ENCODE measurements at places on chromosomes 12 and 14. TPM values are rescaled to one million over a fixed set of nuclear protein-coding genes. Genes with fewer than 3 reads are reported as not detected.

- peaks cover 32% of the 10 kb centered on the region for H3K36me3 ChIP-seq
- H3K27ac ChIP-seq, result peak overlapping the region; percentile 96
- H3K4me1 ChIP-seq, result peaks cover 94% of the 10 kb centered on the region
- no peaks in the 10 kb centered on the region for H3K27me3 ChIP-seq
- peak overlapping the region; percentile 89 for H3K4me3 ChIP-seq
- no peak for DNase-seq
Measured at GRCh38 chr14:91398707-91399106, 18.9 kb downstream of the CCDC88C start.

DNA sequence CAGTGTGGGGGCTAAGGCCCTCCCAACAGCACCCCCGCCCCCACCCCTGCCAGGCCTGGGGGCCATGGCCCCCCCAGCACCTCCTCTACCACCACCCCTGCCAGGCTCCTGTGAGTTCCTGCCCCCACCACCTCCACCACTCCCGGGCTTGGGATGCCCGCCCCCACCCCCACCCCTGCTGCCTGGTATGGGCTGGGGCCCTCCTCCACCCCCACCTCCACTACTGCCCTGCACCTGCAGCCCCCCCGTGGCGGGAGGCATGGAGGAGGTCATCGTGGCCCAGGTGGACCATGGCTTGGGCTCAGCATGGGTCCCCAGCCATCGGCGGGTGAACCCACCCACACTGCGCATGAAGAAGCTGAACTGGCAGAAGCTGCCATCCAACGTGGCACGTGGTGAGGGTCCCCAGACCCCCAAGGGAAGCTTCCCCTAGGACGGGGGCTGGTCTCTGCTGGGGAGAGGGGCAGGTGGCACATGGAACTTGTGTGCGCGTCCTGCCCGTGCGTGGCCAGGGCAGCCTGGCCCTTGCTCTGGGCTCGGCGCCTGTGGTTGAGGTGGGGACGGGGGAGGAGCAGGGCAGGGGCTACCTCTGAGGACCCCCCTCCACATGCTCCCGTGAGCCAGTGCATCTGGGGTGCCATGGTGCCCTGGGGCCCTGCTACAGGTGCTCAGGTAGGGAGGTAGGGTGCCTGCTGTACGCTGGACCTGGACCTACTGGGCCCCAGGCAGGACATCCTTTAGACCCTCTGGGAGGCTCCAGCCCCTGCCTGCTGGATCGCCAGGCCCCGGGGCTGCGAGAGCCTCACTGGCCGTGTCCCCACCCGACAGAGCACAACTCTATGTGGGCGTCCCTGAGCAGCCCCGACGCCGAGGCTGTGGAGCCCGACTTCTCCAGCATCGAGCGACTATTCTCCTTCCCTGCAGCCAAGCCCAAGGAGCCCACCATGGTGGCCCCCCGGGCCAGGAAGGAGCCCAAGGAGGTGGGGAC lies 16.1 kb upstream of the ADSS1 start:
- H3K4me3 ChIP-seq, result no peak overlapping the region
- H3K27ac ChIP-seq, result no peak overlapping the region
- H3K36me3 ChIP-seq, result peaks cover 14% of the 10 kb centered on the region
- DNase-seq, result no peak
- H3K4me1 ChIP-seq, result peaks cover 2% of the 10 kb centered on the region

The STAC3 gene
- total RNA-seq, result 2.5 TPM

- peaks cover 2% of the 10 kb centered on the region for H3K27me3 ChIP-seq
- H3K4me3 ChIP-seq, result peak within 1 kb of the TSS; percentile 79
- peaks cover 38% of the 10 kb centered on the region for H3K4me1 ChIP-seq
Measured at GRCh38 chr14:68979021-68979721, at the start of gene ACTN1. Gene ACTN1, minus strand, starts transcription at chr14:68979302. Its CDS starts 246 bp downstream, at chr14:68979056.

- H3K4me1 ChIP-seq, result peaks cover 90% of the 10 kb centered on the region
- DNase-seq, result no peak
- H3K27me3 ChIP-seq, result no peaks in the 10 kb centered on the region
- peaks cover 96% of the 10 kb centered on the region for H3K36me3 ChIP-seq
Measured at GRCh38 chr12:46246021-46246700, 22.7 kb downstream of the SLC38A1 start.

DNA sequence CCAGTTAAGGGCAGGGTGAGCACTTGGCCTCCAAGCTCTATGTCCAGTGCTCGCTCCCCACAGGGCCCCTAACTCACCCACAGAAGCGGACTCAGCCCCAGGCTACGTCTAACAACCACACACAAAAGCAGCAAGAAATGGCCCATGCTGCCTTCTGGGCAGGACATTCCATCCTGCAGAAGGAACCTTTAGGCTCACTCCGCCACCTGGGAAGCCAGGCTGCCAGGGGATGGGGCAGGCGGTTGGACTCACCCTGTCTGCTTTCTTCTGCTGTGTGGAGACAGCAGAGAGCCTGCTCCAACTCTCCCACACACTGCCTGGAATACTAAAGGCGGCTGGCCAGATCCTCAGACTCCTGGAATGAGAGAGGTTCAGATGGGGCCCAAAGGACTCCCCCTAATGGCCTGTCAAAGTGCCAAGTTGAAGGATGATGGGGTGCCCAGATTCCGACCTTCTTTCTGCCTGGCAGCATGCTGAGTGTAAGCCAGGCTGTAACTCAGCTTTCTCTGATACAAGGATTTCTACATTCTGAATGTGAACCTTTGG lies 27.7 kb upstream of the BLTP3B start:
- no peak for DNase-seq
- no peaks in the 10 kb centered on the region for H3K27me3 ChIP-seq
- no peak overlapping the region for H3K27ac ChIP-seq
- H3K36me3 ChIP-seq, result peaks cover 7% of the 10 kb centered on the region
- H3K4me1 ChIP-seq, result no peaks in the 10 kb centered on the region

DNA sequence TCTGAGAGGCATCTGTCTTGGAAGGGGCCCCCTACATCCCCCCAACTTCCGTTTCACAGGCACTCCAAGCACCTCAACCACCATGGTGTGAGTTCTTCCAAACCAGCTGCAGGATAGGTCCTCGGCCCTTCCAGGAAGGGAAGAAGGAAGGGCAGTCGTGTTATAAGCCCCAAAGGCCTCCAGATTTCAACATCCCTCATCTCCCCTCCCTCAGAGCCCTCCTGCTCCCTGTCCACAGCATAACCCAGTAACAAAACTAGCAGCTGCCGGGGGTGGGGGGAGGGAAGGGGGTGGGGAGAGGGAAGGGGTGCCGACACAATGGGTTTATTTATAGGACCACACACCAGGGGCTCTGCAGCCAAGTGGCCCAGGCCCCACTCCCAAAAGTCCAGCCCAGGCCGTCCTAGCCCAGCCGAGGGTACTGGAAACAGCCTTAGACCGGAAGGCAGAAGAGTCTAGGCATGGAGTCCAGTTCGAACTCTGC lies 18.3 kb downstream of the NCKAP5L start:
- DNase-seq, result no peak
- no peaks in the 10 kb centered on the region for H3K27me3 ChIP-seq
- peaks cover 3% of the 10 kb centered on the region for H3K4me1 ChIP-seq
- H3K4me3 ChIP-seq, result no peak overlapping the region
- no peak overlapping the region for H3K27ac ChIP-seq

The GPD1 gene
- total RNA-seq, result 0.25 TPM

The CCDC196 gene
- total RNA-seq, result not detected

DNA sequence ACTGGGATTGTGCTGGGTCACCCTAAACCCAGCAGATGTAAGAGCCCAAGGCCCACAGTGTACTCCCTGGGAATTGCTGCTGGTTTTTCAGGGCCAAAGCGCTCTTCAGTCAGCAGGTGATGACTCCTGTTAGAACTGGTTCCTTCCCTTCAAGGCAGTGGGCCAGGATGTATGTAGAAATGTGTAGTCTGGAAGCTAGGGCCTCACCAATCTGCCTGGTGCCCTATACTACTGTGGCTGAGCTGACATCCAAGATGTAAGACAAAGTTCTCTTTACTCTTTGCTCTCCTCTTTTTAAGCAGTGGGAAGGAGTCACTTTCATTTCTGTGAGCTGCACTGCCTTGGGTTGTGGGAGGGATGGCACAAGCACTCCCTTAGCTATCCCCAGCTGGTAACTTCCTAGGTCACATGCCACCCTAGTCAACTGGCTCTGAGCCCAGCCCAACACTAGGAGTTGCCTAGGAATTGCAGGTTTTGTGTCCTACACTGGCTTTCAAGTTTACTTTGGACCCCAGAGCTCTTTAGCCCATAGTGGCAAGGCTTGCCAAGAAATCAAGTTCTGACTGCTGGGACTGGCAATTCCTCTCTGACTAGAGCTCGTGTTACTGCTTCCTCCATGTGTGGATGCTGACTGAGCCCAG lies 249.2 kb downstream of the C12orf50 start:
- no peaks in the 10 kb centered on the region for H3K4me1 ChIP-seq
- no peak for DNase-seq
- H3K4me3 ChIP-seq, result no peak overlapping the region
- no peaks in the 10 kb centered on the region for H3K27me3 ChIP-seq
- H3K27ac ChIP-seq, result no peak overlapping the region

DNA sequence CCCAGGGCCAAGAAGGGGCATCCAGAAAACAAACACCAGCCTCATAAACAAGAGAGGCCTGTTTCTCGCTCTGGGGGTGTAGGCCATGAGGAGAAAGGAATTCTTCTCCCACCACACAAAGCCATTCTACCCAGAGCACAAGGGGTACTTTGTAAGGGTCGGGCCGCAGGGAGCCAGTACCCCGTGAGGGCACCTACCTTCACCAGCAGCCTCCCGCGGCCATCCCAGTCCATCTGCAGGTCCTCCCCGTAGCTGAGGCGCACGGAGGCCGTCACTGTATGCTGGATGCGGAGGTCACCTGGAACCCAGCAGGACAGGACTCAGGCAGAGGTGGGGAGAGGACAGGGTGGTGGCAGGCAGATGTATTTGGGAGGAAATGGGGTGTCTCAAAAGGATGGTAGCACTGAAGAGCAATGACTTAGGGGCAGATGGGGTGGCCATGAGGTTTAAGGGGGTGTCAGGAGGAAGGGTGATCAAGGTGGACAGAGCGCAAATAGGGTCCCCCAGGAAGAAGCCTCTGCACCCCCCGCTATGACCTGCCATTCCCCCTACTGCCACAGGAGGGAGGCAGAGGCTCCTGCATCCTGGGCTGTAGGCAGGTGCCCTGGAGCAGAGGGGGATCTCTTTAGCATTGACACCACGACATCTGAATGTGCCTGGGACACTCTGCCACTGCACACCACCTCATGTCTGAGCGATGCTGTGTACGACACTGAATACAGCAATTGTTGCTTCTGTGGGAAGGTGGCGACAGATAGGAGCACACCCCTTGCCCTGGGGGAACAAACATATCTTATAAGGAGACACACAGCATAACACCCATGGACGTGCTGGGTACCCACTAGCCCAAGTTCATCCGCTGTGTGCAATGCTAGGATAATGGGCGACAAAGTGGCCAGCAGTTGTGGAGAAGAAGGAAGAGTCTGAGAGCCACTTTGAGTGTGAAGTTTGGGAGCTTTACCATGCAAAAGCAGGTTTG lies 61.4 kb downstream of the VWF start:
- peaks cover 4% of the 10 kb centered on the region for H3K27me3 ChIP-seq
- no peaks in the 10 kb centered on the region for H3K36me3 ChIP-seq
- H3K4me3 ChIP-seq, result no peak overlapping the region
- peak; percentile 75 for DNase-seq

The MIPOL1 gene
- total RNA-seq, result not detected

DNA sequence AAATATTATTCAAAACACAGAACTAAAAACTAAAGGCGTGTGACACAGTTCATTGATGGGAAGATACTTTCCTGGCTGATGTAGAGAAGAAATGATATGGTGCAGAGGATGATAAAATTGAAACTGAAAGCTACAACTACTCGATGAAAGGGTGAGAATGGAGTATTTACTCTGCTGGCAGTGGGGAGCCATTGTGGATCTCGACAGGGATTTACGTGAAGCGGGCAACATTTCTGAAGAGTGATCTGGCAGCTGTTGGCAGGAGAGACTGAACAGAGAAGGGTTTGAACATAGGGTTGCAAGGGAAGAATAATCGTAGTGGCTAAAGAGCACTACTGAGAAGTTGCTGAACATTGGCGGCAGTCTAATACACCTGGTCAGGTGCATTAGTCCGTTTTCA lies 464.9 kb downstream of the PDZRN4 start:
- no peaks in the 10 kb centered on the region for H3K4me1 ChIP-seq
- H3K4me3 ChIP-seq, result no peak overlapping the region
- H3K27ac ChIP-seq, result no peak overlapping the region
- DNase-seq, result no peak

- peaks cover 6% of the 10 kb centered on the region for H3K27me3 ChIP-seq
- H3K4me3 ChIP-seq, result peak overlapping the region; percentile 74
- peaks cover 8% of the 10 kb centered on the region for H3K4me1 ChIP-seq
- peak; percentile 76 for DNase-seq
- H3K27ac ChIP-seq, result no peak overlapping the region
Measured at GRCh38 chr12:56078931-56079722, 838 bp upstream of the ERBB3 start.

GRCh38 chr12:9795945-9796344 lies 31.3 kb upstream of the KLRF1 start:
- H3K4me1 ChIP-seq, result peaks cover 62% of the 10 kb centered on the region
- H3K27me3 ChIP-seq, result no peaks in the 10 kb centered on the region
- DNase-seq, result no peak
- H3K4me3 ChIP-seq, result peak overlapping the region; percentile 72
- peaks cover under 1% of the 10 kb centered on the region for H3K36me3 ChIP-seq

DNA sequence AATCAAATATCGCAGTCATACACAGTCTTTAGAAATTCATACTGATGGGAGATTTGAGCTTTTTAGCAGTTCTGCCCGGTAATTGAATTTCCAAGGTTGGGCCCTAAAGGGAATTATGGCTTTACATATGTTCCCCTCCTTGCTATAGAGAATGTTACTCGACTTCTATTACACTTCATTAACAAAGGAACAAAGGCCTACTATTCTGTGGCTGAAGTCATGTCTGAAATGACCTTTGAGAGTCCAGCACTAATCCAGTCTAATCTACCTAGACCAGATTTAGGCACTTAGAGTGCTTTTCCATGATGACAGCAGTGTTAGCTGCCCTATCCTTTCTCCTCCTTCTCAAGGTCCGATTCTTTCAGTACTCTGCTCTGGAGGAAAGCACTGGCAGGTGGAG lies 305.3 kb downstream of the MED13L start:
- no peak for DNase-seq
- peaks cover 32% of the 10 kb centered on the region for H3K36me3 ChIP-seq
- no peak overlapping the region for H3K4me3 ChIP-seq
- H3K27ac ChIP-seq, result no peak overlapping the region

The WNT1 gene
- total RNA-seq, result not detected

GRCh38 chr12:112837629-112838197 lies 46.2 kb downstream of the RPH3A start:
- peaks cover 25% of the 10 kb centered on the region for H3K27me3 ChIP-seq
- H3K27ac ChIP-seq, result no peak overlapping the region
- no peak overlapping the region for H3K4me3 ChIP-seq

DNA sequence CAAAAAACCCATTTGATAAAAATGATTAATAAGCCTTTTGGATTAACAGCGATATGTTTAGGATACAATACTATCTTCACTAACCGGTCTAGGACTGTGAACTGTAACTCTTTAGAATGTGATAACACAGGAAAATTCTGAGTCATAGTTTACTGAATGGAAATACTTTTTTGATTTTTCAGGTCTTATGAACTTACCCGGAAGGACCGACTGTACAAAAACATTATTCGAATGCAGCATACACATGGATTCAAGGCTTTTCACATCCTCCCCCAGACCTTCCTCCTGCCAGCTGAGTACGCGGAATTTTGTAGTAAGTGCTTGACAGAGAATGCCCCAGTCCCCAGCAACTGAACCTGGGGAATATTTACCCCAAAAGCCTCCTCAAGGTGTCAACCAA lies 29.0 kb downstream of the TTLL5 start:
- peaks cover 47% of the 10 kb centered on the region for H3K36me3 ChIP-seq
- peaks cover 10% of the 10 kb centered on the region for H3K4me1 ChIP-seq
- no peak overlapping the region for H3K4me3 ChIP-seq
- no peak for DNase-seq
- H3K27me3 ChIP-seq, result no peaks in the 10 kb centered on the region

All from activated CD4-positive, alpha-beta T cell treated with anti-CD3 and anti-CD28 coated beads for 36 hours (primary cell).